Keratinocyte (primary cell): ENCODE measurements at places on chromosomes 5 and 9. TPM values are rescaled to one million over a fixed set of nuclear protein-coding genes. Genes with fewer than 3 reads are reported as not detected.

The RNF180 gene
- 1.8 to 2.8 TPM (median 2.4 TPM) in 3 replicates for polyA plus RNA-seq

The SGCD gene
- polyA plus RNA-seq, result not detected in 3 replicates

The PROB1 gene
- polyA plus RNA-seq, result 0.22 to 0.32 TPM (median 0.26 TPM) in 3 replicates

The PSD2 gene
- polyA plus RNA-seq, result not detected in 3 replicates

The DAP gene
- polyA plus RNA-seq, result 18.0 to 88.6 TPM (median 30.4 TPM) in 3 replicates

The CRHBP gene
- not detected in 3 replicates for polyA plus RNA-seq

The FBP2 gene
- not detected in 3 replicates for polyA plus RNA-seq

The FCN2 gene
- polyA plus RNA-seq, result not detected in 3 replicates

The ORM1 gene
- polyA plus RNA-seq, result not detected in 3 replicates

The DMRT2 gene
- polyA plus RNA-seq, result 0.04 TPM in 1 of 3 replicates, not detected in the others

The CARTPT gene
- not detected in 3 replicates for polyA plus RNA-seq

The OLFML2A gene
- polyA plus RNA-seq, result 0.59 to 3.1 TPM (median 1.1 TPM) in 3 replicates

The SPINK1 gene
- polyA plus RNA-seq, result 0.13 to 0.17 TPM in 2 of 3 replicates, not detected in the other

The DOCK8 gene
- 1.5 to 1.8 TPM (median 1.7 TPM) in 3 replicates for polyA plus RNA-seq

The PKD2L2 gene
- polyA plus RNA-seq, result 0.10 TPM in 1 of 3 replicates, not detected in the others

The QRFP gene
- polyA plus RNA-seq, result not detected in 3 replicates

The LRRC19 gene
- not detected in 3 replicates for polyA plus RNA-seq
